Left ventricle myocardium inferior (tissue), 1 donor: ENCODE measurements at places on chromosomes 2 and 18. TPM values are rescaled to one million over a fixed set of nuclear protein-coding genes. Genes with fewer than 3 reads are reported as not detected.

GRCh38 chr2:27095745-27096651 lies 9.4 kb downstream of the KHK start:
- DNase-seq, result peak; percentile 60

DNA sequence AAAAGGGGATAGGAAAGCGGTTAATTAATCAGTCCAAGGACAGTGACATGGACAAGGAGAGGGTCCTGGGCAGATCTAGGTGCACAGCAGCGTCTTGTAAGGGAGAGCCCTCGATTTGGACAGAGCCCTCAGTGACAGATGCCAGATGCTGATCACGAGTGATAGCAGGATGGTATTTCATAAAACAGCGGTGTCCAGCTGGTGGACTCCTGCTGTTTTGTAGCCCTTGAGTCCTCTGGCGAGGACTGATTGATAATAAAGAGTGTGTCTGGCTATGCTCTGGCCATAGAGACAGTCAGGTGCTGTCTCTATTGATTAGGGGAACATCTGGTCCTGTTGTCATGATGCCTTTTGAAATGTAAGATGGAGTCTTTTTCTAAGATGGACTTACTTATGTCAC lies 180.7 kb downstream of the NCK2 start:
- no peak for DNase-seq

AMER3 gene
- not detected for total RNA-seq

EFHD1 gene
- total RNA-seq, result 29.7 TPM

- DNase-seq, result no peak
Observed at GRCh38 chr2:160253440-160254188, 53.5 kb upstream of the ITGB6 start.
